Skeletal muscle tissue (tissue), 5 donors: ENCODE measurements at places on chromosomes 12 and 14. TPM values are rescaled to one million over a fixed set of nuclear protein-coding genes. Genes with fewer than 3 reads are reported as not detected.

The OVCH1 gene
- total RNA-seq = under 0.01 TPM

The TEAD4 gene
- total RNA-seq = 30.3 TPM

The PARPBP gene
- 4.7 TPM for total RNA-seq

The BATF gene
- 1.0 TPM for total RNA-seq

The OR11H7 gene
- not detected for total RNA-seq

The TSPAN8 gene
- total RNA-seq = 3.7 TPM
